ENCODE measurements at places on chromosomes 16 and 17.

DNA sequence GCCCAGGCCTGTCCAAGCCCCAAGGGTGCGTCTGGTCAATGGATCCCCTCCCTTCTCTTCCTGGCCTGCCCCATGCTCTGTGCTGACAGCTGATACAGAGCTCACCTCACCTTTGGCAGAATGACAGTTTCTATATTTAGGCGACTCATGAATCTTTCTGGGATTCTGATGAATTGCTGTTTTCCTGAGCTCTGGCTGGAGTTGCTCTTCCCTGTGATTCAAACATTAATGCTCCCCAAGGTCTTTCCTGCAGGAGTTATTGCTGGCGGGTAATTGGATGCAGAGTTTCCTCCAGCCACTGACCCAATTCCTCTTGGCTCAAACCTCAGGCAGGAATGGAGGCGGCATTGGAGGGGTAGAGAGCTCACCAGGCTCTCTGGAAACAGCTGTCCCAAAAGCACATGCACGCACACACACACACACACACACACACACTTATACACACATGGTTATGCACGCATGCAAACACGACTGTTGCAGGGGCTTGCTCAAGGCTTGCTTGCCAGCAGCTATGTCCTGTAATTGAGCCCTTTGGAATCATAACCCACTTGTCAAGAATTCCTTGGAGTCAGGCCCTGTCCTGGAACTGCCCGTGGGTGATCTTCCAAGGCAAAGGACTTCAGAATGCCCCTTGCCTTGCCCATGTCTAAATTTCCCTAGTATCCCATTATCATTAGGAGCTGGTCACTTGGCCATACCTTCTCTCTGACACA, 128.8 kb downstream of the ASIC2 start:
- peak; percentile 95 for DNase-seq
- H3K27me3 ChIP-seq = peaks cover 7% of the 10 kb centered on the region
- H3K4me3 ChIP-seq = no peak overlapping the region
- H3K36me3 ChIP-seq = no peaks in the 10 kb centered on the region

- H3K4me3 ChIP-seq = no peak overlapping the region
- peaks cover 6% of the 10 kb centered on the region for H3K4me1 ChIP-seq
- no peaks in the 10 kb centered on the region for H3K27me3 ChIP-seq
- H3K27ac ChIP-seq = no peak overlapping the region
- H3K36me3 ChIP-seq = peaks cover 16% of the 10 kb centered on the region
Observed at GRCh38 chr17:64575431-64575830, 68.7 kb downstream of the CEP95 start.

- DNase-seq = no peak
- H3K4me3 ChIP-seq = no peak overlapping the region
- peaks cover 2% of the 10 kb centered on the region for H3K4me1 ChIP-seq
- H3K27me3 ChIP-seq = peaks cover 8% of the 10 kb centered on the region
- no peaks in the 10 kb centered on the region for H3K36me3 ChIP-seq
- H3K27ac ChIP-seq = no peak overlapping the region
Observed at GRCh38 chr17:48478224-48479013, 48.4 kb upstream of the SKAP1 start.

DNA sequence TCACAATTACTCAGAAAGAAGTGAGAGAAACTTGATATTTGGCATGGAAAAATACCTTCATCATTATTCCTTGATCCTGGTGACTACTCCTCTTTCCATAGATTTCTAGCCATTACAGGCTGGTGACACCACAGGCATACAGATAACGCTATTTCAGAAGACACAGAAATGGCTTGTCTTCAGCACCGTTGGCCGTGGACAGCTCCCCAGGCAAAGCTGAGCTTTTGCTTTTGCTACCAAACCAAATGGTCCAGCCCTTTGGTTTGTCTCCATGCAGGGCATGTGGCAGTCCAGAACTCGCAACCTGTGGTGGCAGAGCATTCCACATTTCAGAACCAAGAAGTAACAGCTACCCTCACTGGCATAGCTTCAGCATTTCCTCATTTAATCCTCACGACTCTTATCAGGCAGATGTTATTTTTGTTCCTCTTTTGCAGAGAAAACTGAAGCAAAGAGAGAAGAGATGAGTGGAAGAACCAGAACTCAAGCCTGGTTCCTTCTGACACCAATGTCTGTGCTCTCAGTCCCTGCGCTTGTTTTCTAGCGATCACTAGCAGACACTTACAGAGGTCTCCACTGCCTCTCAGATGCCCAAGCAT, 55.5 kb downstream of the HS3ST4 start:
- peak; percentile 12 for DNase-seq
- H3K27me3 ChIP-seq = no peaks in the 10 kb centered on the region
- H3K4me3 ChIP-seq = no peak overlapping the region
- no peak overlapping the region for H3K27ac ChIP-seq
- H3K36me3 ChIP-seq = no peaks in the 10 kb centered on the region

- H3K4me1 ChIP-seq = peaks cover 91% of the 10 kb centered on the region
- no peak overlapping the region for H3K4me3 ChIP-seq
- DNase-seq = peak; percentile 73
- H3K36me3 ChIP-seq = peaks cover 7% of the 10 kb centered on the region
- peak overlapping the region; percentile 98 for H3K27ac ChIP-seq
Observed at GRCh38 chr16:70689035-70689969, 3.4 kb upstream of the MTSS2 start.

GRCh38 chr17:58337210-58337599, 8.6 kb upstream of the TSPOAP1 start:
- H3K4me1 ChIP-seq = peaks cover 48% of the 10 kb centered on the region
- no peaks in the 10 kb centered on the region for H3K36me3 ChIP-seq
